ENCODE measurements at places on chromosomes 1 and 21. TPM values are rescaled to one million over a fixed set of nuclear protein-coding genes. Genes with fewer than 3 reads are reported as not detected.

The CHIA gene
- not detected for total RNA-seq

The NPPA gene
- not detected for total RNA-seq

The PEX11B gene
- 35.4 TPM for total RNA-seq

The SPATA45 gene
- total RNA-seq: not detected

The ADAM30 gene
- not detected for total RNA-seq

The KCNJ15 gene
- total RNA-seq: 0.34 TPM

The SERTAD4 gene
- total RNA-seq: not detected
